ENCODE measurements at places on chromosomes 4 and X.

DNA sequence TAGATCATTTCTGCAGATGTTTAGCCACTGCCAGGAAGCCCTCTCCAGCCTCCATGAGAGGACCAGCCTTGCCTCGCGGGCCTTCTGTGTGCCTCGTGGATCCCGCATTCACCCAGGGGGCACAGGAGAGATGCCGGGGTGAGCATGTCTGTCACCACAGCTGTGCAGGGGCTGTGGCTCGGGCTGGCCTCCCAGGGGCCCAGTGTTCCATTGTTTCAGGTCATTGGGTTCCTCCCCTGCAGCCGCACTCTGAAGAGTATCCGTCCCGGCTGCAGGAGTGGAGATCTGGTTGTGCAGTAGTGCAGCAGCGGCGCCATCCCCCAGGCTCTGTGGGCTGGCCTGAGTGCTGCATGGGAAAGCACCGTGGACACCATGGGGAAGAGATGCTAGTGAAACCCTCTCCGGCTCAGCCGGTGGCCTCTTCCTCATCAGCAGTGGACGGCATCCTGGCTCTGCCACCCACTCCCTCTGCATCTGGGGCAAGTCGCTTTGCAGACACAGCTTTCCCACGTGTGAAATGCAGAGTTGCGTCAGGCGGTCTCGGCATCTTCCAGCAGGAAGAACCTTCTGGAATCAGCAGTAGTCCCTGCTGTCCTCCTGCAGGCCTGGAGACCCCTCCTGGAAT is 29.1 kb downstream of the TBC1D14 start:
- no peak for DNase-seq

DNA sequence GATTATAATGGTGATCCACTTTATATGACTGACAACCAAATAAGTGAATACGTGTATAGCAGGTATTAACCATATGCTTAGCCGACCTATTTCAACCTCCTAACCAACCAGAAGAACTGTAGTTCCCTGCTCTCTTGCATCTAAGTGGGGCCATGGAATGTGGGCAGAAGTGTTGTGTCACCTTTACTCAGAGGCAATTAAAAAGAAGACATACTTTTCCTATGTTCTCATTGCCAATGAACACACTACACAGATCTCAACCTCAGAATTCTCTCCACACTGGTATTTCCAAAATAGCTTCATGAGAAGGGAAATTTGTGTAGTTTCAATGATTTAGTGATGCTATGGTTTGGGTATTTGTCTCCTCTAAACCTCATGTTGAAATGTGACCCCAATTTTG is 3.2 kb upstream of the NFKB1 start:
- no peak for DNase-seq

GRCh38 chrX:35726176-35726575 is 72.0 kb upstream of the MAGEB16 start:
- peak; percentile 2 for DNase-seq

DNA sequence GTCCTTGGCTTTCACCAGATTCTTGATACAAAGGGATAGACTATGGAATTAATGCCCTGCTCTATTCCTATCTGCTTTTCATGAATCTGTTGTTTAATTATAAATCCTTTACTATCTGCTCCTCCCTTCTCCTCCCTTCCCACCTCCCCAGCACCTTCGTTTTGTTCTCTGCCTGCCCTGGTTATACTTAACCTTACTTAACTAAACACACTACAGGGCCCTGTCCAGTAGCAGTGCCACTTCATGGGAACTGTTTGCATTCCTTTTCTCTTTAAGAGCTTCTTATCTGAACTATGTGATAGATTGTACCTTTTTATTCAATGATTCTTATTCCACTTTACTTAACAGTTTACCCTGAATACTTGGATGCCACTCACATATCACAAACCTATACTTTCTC is 830 bp downstream of the HOPX start:
- no peak for DNase-seq

DNA sequence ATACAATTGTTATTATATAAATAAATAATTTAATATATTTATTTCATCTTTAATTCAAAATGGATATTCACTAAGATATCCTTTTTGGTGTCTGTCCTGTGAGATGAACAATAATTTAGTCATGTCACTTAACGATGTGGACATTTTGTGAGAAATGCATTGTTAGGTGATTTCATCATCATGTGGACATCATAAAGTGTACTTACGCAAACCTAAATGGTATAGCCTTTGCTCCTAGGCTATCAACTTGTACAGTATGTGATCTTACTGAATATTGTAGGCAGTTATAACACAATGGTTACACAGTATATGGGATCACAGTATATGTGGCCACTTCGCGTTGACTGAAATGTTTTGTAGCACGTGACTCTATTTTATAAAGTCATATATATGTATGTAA is 20.2 kb upstream of the CHRNA9 start:
- DNase-seq, result no peak

GRCh38 chr4:92339676-92340075 is 35.9 kb downstream of the GRID2 start:
- DNase-seq, result no peak

- no peak for DNase-seq
These were observed 16.4 kb upstream of the CXCL8 start for GRCh38 chr4:73723928-73724327.
